ENCODE measurements at places on chromosomes 1 and 21. TPM values are rescaled to one million over a fixed set of nuclear protein-coding genes. Genes with fewer than 3 reads are reported as not detected.

- no peak for DNase-seq
- no peaks in the 10 kb centered on the region for H3K27me3 ChIP-seq
- no peak overlapping the region for H3K27ac ChIP-seq
- H3K4me3 ChIP-seq: no peak overlapping the region
- no peaks in the 10 kb centered on the region for H3K36me3 ChIP-seq
These were observed 229.2 kb upstream of the CAMK1G start for GRCh38 chr1:209354111-209354839.

DNA sequence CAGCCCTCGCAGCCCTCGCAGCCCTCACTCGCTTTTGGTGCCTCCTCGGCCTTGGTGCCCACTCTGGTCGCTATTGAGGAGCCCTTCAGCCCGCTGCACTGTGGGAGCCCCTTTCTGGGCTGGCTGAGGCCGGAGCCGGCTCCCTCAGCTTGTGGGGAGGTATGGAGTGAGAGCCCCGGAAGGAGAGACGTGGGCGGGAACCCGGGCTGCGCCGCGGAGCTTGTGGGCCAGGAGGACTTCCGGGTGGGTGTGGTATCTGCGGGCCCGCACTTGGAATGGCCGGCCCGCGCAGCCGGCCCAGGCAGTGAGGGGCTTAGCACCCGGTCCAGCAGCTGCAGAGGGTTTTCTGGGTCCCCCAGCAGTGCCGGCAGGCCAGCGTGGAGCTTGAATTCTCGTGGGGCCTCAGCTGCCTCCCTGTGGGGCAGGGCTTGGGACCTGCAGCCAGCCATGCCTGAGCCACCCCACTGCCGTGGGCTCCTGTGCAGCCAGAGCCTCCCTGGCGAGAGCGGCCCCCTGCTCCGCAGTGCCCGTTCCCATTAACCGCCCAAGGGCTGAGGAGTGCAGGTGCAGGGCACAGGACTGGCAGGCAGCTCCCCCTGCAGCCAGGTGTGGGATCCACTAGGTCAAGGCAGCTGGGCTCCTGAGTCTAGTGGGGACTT lies 9.9 kb upstream of the CFHR2 start:
- H3K4me3 ChIP-seq: no peak overlapping the region
- H3K36me3 ChIP-seq: no peaks in the 10 kb centered on the region
- H3K4me1 ChIP-seq: no peaks in the 10 kb centered on the region
- DNase-seq: no peak

DNA sequence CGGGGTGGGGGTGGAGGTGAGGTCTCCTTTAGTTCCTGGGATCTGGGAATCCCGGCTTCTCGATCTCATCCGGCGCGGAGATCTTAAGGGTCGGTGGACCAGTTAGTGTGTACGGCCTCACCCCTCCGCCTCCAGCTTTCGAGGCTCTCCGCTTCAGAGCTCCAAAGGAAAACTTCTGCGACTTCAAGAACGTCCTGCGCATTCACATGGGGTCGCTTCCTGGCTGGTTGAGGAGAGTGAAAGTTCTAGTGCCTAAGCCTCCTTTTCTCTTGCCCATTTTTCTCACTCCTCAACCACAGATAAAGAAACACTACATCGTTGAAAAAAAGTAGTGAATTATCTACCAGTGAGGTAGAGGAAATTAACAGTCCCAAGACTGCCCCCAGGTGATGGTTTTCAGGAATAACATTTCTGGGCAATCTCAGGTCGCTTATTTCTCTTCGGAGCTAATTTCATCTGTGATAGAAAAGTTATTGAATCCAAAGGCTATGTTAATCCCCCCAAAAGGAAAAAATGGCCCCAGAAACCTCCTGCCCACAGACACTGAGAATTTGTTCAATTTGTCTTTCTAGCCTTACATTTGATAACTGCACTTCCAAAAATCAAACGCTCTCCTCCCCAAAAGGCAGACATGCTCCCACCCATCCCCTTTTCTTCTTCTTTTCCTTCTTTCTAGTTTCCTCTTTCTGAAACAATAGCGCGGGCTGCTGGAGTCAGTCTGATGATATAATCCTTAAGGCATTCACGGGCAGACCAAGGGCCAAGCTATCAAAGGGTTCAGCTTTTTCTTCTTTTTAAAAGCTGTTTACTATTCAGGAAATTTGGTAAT lies 20.6 kb upstream of the TBX15 start:
- H3K4me3 ChIP-seq: peak overlapping the region; percentile 38
- H3K27me3 ChIP-seq: peaks cover 8% of the 10 kb centered on the region
- peaks cover 27% of the 10 kb centered on the region for H3K4me1 ChIP-seq
- no peaks in the 10 kb centered on the region for H3K36me3 ChIP-seq
- DNase-seq: peak; percentile 77

DNA sequence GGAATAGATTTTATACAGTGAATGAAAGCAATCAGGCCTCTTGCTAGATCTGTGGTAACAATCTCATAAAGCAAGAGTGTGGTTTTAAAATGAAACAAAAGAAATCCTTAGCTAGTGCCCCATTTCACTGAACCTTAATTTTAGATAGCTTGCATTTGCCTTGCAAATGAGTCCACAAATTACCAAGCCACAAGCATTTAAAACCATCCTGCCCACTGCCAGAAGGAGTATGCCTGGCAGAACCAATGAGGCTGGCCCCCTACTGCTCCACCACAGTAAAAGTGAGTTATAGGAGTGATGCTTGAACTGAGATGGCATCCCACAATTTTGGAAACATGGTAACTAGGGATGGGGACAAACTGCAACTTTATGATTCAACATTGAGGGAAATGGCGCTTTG lies 206.4 kb upstream of the LMO4 start:
- H3K4me1 ChIP-seq: peaks cover 10% of the 10 kb centered on the region
- no peaks in the 10 kb centered on the region for H3K36me3 ChIP-seq
- no peak overlapping the region for H3K4me3 ChIP-seq
- no peaks in the 10 kb centered on the region for H3K27me3 ChIP-seq
- peak overlapping the region; percentile 20 for H3K27ac ChIP-seq
- DNase-seq: no peak

DNA sequence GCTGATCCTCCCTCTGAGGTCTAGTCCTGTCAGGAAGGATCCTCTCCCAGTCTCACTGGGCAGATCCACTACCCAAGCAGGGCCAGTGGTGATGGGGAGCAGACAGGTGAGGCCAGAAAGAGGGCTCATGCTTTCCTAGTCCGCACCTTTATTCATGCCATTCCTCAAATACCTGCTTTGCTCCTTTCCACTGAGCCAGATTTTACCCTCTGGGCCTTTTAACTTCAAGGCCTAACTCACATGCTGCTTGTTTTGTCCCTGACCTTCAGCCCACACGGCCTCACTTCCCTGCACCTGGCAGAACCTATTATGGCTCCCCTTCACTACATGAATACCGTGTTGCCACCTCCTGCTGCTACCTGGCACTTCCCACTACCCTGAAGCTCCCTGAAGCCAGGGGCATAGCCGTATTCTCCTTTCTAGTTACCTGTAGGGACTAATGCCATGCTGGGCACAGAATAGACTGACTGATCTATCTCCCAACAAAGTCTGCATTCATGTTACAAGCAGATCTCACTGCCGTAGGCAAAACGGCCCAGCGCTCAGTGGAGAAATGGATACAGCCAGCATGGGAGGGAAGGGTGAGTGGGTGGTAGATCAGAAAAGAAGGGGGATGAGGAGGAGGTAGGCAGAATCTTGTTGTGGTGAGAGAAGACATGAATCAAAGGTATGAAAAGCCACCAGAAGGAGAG lies 36.1 kb upstream of the GOLT1A start:
- no peak for DNase-seq
- no peaks in the 10 kb centered on the region for H3K36me3 ChIP-seq
- no peak overlapping the region for H3K27ac ChIP-seq

DNA sequence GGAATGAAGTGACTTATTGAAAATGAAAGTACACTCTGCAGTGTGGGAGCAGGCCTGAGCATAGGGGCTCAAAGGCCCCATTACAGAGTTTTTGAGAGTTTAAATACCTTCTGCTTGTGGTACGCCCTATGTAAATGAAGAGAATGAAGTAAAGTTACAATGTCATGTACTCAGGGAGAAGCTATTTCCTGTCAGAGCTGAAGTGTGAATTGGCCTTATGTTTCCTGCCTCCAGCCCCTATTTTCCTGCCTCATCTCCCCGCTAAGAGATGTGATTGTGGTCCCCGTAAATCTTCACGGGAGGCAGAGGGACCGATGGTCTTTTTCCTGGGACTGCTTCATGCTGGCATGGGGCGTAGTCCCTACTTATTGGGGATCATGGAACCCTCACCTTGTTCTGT lies 2.5 kb upstream of the ZNF683 start:
- H3K36me3 ChIP-seq: no peaks in the 10 kb centered on the region
- no peaks in the 10 kb centered on the region for H3K27me3 ChIP-seq
- no peak overlapping the region for H3K27ac ChIP-seq
- no peak overlapping the region for H3K4me3 ChIP-seq

DNA sequence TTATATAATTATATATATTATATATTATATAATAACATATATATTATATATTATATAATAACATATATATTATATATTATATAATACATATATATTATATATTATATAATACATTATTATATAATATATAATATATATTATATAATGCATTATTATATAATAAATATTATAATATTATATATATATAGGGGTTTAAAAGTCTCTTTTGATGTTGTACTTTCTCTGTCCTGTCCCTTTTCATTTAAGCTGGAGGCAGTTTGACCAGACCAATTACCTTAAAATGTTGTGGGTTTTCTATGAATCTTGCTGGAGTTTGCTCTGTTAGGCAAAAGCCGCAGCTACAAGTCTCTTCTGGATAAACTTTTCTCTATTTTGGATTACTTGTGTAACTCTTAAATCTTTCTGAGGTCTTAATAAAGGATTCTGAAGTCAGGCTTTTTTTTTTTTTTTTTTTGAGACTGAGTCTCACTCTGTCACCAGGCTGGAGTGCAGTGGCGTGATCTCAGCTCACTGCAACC lies 22.2 kb upstream of the KIF1B start:
- H3K4me3 ChIP-seq: no peak overlapping the region
- no peak for DNase-seq
- H3K27me3 ChIP-seq: no peaks in the 10 kb centered on the region
- H3K4me1 ChIP-seq: no peaks in the 10 kb centered on the region
- no peaks in the 10 kb centered on the region for H3K36me3 ChIP-seq

- no peaks in the 10 kb centered on the region for H3K4me1 ChIP-seq
- no peak for DNase-seq
- H3K36me3 ChIP-seq: no peaks in the 10 kb centered on the region
- no peak overlapping the region for H3K4me3 ChIP-seq
- H3K27me3 ChIP-seq: no peaks in the 10 kb centered on the region
These were observed 8.1 kb upstream of the DNASE2B start for GRCh38 chr1:84390226-84390625.

DNA sequence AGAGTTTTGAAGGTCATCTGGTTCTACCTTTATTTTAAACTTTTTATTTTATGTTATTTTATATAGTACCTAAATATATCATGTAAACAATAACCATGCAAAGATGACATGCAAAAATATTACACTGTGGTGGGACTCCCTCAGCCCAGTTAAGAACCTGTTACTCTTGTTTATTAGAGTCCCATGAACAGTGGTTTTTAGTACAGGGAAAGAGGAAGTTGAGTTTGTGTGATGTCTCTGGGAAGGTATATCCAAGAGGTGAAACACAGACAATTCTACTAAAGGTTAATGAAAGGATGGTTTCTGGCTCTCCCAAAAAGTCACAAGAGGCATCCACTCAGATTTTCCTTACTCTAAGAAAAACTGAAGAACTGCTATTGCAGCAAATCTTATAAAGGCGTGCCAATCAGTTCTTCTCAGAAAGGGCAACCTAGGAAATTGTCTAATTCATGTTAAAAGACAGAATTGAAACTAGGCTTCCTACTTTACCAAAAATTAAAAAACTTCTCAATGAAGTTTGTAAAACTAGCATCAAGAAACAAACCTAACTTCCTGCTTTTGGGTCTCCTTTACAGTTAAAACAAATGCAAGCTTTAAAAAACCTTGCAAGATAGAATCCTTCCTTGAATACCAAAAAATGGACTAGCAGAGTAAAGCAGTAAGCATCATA lies 19.9 kb downstream of the GFI1 start:
- H3K36me3 ChIP-seq: no peaks in the 10 kb centered on the region
- no peak for DNase-seq
- H3K4me1 ChIP-seq: no peaks in the 10 kb centered on the region
- no peak overlapping the region for H3K4me3 ChIP-seq

DNA sequence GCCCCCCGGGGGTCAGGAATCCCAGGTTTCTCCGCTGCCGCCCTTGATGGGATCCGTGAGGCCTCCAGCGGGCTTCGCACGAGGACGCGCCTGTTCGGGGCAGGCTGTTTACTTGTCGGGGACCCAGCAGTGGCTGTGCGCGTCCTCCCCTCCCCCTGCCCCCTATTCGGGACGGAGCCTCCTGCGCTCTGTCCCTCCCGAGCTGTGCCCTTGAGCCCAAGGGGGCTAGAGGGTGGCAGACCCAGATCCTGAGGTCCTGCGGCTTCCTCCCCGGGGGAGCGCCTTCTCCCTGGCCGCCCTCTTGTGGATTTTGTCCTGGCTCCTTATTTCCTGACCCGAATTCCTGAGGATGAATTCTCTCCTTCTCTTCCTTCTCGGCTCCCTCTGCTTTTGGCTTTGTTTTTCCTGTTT lies 38.4 kb downstream of the PIK3CD start:
- H3K36me3 ChIP-seq: no peaks in the 10 kb centered on the region
- H3K4me1 ChIP-seq: peaks cover 45% of the 10 kb centered on the region
- peak overlapping the region; percentile 99 for H3K4me3 ChIP-seq
- no peak for DNase-seq

SPRR4 gene
- not detected for total RNA-seq

CELA2B gene
- not detected for total RNA-seq

SLFNL1 gene
- 1.2 TPM for total RNA-seq

COL9A2 gene
- total RNA-seq: 7.1 TPM

BCAR3 gene
- 22.8 TPM for total RNA-seq

SLC6A9 gene
- total RNA-seq: 24.3 TPM

GBP2 gene
- 59.4 TPM for total RNA-seq

All from vagina (tissue), 2 donors.